ENCODE measurements at places on chromosomes 6 and 20.

DNA sequence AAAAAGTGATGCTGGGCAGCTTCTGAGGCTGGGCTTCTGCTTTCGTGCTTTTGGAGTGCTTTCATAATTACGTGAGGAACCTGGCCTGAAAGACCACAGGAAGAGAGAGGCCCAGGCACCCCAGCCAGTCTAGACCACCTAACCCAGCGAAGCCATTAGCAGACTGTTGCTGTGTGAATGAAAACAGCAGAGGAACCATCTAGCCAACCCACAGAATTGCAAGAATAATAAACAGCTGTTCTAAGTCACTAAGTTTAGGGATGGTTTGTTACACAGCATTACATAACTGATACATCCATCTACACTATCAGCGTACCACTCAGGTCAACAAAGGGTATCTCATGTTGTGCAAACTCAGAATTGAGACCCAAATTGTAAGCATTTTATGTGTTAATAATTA is 34.5 kb downstream of the FGD2 start:
- no peak for DNase-seq

DNA sequence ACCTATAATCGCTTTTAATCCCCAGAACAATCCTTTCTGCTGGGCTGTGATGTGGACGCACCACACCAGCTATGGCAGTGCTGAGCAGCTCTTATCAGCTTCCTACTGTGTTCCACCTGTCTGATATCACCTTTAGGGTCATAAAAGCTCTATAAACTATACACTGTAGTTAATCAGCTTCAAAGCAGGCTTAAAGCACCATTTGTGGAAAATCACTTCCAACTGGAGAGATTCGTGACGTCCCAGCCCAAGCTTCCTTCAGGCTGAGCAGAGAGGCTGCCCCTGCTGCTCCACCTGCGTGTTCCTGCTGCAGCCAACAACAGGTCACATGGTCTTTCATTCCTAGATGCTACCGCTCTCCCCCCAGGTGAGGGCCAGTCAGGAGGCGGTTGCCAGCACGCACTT is 156.5 kb downstream of the SMOC2 start:
- DNase-seq: no peak

- peak; percentile 24 for DNase-seq
Measured at GRCh38 chr6:27604986-27605385, 132.1 kb upstream of the ZNF184 start.

DNA sequence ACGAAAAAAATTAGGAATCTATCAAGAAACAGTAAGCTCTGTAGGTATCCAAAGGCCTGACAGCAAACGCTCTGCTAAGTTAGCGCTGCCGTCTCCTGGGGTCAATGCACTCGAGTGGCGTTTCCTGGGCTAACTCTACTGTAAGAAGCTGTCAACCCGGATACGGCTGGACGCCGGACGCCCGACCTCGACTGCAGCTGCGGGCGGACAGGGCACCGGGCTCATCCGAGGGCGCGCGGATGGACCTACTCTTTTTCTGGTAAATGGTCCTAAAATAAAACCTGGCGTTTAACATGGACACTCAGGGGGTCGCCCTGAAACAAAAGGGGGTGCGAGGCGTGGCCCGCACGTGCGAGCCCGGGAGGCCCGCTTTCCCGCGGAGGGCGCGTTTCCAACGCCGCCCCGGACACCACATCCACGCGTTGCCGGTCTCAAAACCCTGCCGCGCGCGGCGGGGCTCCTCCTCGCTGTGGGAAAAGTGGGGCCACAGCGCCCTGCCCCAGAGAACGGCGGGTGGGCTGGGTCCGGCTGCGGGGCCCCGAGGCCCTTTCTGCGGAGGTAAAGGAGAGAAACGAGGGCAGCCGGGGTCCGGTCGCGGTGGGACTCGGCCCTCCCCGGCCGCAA is 537 bp downstream of the TCP1 start:
- peak; percentile 3 for DNase-seq

DNA sequence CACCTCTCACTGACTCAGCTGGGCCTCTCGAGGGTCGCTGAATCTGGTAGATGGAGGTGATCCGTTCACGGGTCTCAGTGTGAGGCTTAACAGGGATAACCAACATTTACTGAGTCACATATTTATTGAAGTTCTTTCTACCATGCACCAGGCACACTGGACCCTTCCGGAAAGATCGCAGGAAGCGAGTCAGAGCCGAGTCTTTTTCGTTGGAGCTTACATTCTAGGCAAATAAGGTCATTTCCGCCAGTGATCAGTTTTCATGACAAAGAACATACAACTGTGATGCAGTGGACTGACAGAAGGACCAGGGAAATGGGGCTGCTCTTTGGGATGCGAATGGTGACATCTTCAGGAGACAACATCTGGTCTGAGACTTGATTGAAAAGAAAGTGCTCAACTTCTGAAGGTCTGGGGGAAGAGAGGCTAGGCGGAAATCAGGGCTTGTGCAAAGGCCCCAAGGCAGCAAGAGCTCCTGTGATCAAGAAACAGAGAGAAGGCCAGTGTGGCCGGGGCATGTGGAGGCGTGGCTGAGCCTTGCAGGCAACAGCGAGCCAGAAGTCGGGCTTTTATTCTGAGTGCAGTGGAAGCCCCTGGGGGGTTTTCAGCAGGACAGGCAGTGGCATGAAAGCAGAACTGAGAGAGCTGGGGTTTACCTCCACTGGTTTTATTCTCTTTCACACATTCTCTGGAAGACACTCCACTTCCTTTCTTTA is 56.7 kb downstream of the APCDD1L start:
- DNase-seq: no peak

DNA sequence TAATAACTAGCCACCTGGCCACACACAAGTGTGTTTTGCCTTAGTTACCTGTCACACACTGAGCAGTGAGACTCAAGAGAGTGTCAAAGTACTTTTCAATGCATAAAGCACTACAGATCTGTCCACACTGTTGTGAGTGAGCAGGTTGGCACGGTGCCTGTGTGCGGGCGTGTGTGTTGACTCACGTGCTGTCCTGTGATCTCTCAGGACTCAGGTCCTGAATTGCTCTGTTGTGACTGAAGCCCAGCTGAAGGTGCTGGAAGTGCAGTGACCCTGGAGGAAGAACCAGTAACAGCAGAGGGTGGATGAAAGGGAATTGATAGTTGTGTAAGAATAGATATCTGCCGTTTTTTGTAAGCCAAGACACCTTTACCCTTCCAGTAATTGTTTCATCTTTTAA is 18.3 kb downstream of the SLC16A10 start:
- DNase-seq: peak; percentile 83

GRCh38 chr20:1328680-1329330 is at the start of gene SDCBP2:
Gene SDCBP2 (minus strand): TSS chr20:1329139. CDS start chr20:1320416, 8,723 bp downstream.
- peak; percentile 90 for DNase-seq

DNA sequence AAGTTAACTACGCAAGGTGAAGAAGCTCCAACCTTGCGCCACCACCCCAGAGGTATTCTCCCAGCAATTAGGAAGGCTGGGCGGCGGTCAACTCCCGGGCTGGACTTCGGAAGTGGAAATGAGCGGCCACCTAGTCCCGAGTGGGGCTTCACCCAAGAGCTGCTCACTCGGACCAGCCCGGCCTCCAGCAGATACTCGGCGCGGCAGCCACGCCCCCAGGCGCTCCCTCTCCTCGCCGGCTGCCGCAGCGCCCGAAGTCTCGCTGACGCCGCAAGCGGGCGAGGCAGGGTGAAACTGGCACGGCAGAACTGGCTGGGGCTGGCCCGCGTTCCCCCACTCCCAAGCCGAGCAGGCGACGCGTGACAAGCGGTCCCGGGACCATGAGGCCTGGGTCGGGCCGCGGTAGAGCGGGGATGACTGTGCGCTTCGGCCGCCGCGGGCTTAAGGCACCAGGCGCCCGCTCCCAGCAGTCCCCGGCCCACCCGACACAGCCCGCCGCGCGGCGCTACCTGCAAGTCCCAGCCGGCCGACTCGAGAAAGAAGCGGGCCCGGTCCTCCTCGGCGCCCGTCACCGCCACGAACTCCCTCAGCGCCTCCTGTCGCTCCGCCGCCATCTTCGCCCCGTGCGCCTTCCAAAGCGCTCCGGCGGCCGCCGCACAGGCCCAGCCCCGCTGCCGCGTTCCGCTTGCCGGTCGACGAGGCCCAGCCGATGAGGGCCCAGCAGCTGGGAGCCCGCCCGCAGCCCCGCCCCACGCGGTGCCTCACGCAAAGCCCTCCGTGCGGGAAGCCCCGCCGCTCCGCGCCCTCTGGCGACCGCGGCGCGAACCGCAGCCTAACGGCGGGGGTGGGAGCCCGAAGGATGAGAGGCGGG is at the start of gene NSFL1C:
Gene NSFL1C, minus strand, starts transcription at position 639 of the 871 bp plus-strand sequence. Its CDS starts 25 bp downstream, at position 614.
- DNase-seq: peak; percentile 89

GRCh38 chr6:4776493-4777393 is 539 bp downstream of the CDYL start:
- no peak for DNase-seq

DNA sequence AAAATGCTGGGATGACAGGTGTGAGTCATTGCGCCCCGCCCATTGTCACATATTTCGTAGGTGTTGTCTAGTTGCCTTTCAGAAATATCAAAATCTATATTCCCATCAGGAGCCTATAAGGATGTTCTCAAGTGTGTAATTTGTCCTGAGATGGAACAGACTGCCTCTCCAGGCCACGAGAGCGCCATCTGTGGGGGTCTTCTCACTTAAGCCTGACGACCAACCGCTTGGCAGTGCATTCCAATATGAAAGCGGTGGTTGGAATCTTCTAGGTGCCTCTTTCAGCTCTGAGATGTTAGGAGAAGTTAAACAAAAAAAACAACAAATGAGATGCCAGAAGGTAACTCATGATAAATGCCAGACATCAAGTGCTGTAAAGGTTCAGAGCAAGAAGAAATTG is 488.5 kb downstream of the QKI start:
- DNase-seq: no peak

DNA sequence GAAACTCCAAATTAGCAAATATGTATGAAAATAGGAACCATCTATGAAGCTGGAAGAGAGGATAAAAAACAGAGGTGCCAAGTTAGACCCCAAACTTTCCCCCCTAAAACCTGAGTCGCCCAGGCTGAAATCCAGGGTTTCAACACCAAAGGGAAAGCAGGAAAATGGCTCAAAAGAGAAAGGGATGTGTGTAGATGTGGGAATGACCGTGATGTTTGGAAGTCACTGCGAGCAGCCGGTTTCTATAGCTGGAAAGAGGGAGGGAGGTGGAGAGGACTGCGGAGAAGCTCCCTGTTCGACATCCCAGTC is 4.5 kb downstream of the RING1 start:
- no peak for DNase-seq

DNA sequence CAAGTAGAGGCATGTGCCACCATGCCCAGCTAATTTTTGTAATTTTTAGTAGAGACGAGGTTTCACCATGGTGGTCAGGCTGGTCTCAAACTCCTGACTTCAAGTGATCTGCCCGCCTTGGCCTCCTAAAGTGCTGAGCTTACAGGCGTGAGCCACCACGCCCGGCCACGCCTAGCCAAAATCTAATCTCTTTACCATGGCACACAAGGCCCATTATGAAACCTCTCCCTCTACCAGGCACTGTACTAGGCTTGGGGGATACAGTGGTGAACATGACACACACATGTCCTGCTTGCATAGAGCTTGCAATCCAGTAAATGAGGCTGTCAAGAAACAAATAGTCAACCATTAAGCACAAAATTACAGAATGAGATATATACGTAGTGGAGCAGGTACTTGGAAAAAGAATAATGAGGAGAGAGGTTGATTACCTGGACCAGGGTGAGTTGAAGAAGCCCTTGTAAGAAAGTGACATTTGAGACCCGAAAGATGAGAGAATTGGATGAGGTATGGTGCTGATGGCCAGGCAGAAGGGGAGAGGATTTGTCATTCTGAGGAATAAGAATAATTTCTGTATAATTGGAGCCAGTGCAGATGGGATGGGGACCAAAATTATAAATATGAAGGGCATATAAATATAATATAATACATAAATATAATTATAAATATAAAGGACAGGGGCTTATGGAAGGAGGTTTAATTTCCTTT is 1.2 kb upstream of the CTNNBL1 start:
- no peak for DNase-seq

DNA sequence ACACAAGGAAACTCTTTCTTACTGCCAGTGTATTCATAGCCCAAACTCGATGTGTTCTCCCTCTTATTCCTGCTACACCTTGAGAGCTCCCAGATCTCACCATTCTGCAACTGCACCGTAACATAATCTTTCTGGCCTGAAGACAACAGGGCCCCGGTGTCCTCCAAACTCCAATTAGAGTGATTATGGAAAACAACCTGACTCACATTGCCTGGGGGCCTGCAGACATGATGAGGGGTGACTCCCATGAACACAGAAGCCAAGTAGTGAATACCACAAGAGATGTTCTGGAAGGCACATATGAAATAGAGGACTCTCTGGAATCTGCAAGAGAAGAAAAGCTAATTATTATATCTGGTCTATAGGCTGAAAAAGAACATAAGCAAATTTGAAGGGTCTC is 19.7 kb downstream of the SLC22A16 start:
- DNase-seq: no peak

GRCh38 chr20:8424010-8424409 is 291.9 kb downstream of the PLCB1 start:
- no peak for DNase-seq

DNA sequence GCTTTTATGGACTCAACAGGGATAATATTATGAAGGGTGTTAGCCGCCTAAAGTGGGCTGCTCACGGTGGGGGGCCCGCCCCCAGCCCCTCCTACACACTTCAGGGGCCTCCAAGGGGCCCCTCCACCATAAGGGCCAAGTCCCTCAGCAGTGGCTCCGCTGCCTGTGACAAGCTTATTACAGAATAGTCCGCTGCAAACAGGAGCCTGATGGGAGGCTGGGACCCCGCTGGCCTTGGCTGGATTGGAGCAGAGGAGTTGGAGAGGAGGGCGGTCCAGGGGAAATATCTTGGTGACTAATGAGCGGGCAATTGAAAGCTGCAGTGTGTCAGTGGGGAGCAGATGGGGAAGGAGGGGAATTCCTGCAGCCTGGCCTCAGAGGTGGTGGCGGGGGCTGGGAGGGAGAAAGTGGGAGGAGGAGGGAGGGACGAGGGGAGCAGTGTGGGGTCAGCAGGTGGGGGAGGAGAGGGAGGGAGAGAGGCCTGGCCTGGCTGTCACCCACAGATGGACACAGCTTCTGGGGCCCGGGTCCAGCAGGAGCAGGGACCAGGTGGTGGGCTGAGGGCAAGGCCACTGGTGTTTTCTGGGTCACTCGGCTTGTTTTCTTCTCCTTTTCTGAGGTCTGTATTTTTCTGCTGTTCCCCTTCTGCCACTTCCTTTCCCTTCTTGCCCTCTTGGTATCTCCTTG is 57.6 kb upstream of the FOXP4 start:
- no peak for DNase-seq

GRCh38 chr6:144519426-144519825 is 234.3 kb downstream of the UTRN start:
- DNase-seq: no peak

GRCh38 chr6:28709478-28710349 is 184.0 kb downstream of the GPX5 start:
- DNase-seq: no peak

- no peak for DNase-seq
Measured at GRCh38 chr6:19325335-19325789, 511.8 kb upstream of the ID4 start.

GRCh38 chr20:15378151-15378550 is 1040.7 kb upstream of the FLRT3 start:
- DNase-seq: no peak

GRCh38 chr20:56418385-56418861 is 6.4 kb downstream of the CASS4 start:
- no peak for DNase-seq

- DNase-seq: peak; percentile 16
Measured at GRCh38 chr6:5968817-5969734, 37.6 kb downstream of the NRN1 start.
